ENCODE measurements at places on chromosomes 11 and 22.

- no peak for DNase-seq
Observed at GRCh38 chr11:34192481-34193401, 87.3 kb downstream of the NAT10 start.

DNA sequence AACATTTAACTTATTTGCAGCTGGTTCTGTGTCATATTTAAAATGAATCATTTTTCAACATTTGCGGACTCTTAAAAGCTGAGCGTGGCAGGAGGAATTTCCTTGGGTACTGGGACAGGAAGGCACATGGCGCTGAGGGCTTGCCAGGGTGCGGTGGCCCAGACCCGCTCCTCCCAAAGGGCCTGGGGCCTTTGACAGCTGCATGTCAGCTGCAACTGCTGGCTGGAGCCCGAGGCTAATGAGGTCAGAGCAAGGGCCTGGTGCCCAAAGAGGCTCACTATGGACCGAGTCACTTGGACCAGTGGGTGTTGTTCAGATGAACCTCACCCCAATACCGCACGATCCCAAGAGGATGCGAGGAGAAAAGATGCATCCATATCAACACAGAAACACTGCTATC, 326.9 kb downstream of the CTTN start:
- no peak for DNase-seq

DNA sequence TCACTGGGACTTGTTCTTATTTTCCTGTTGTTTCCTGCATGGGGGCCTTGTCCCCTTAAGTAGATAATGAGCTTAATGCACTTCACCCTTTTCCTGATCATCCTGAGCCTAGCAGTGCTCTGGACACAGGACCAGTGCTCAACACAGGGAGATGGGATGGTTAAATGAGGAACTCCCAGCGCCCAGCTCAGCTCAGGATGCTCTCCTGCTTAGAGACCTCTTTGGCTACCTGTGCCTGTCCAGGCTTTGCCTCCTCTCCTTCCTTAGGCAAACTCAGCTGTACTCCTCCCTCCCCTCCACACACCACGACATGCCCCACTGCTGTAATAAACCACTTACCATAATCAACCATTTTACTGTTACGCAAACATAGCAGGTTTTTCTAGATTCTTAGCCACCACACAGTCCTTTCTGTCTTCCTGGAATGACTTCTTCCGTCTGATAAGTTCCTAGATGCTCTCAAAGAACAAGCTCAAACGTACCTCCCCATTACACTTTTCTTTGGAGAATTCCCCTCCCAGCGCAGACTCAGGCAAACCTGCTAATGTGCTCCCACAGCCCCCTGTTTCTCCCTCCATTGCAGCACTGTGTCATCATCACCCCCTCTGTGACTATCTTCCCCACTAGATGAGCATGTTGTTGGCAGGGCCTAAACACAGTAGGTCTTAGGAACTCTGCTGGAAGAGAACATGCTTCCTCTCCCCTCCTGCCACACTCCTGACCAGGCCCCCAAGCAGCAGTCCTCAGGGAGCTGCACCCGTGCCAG, 113.6 kb downstream of the MICAL2 start:
- DNase-seq = no peak

GRCh38 chr22:36497910-36498665, 8.8 kb downstream of the FOXRED2 start:
- no peak for DNase-seq

- DNase-seq = no peak
Observed at GRCh38 chr11:76077575-76078150, 128.6 kb downstream of the WNT11 start.

DNA sequence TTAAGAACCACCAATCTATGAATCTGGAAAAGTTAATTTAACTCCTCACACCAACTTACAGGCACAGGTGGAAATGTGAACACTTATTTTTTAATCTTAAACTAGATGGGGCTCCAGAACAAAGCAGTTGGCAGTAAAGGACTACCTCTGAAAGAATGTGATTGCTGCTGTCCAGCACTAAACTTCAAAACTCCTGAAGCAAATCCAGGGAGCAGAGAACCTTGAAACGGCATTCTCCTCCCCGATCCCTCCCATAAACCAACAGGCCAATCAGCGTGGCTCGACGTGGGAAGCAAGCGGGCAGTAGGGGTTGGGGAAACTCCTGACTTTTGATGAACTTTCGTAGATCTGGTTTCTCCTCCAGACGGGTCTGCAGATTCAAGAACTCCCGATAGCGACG, 5.0 kb downstream of the SNX19 start:
- no peak for DNase-seq

- DNase-seq = no peak
Observed at GRCh38 chr11:43532041-43532440, 148.5 kb upstream of the HSD17B12 start.

DNA sequence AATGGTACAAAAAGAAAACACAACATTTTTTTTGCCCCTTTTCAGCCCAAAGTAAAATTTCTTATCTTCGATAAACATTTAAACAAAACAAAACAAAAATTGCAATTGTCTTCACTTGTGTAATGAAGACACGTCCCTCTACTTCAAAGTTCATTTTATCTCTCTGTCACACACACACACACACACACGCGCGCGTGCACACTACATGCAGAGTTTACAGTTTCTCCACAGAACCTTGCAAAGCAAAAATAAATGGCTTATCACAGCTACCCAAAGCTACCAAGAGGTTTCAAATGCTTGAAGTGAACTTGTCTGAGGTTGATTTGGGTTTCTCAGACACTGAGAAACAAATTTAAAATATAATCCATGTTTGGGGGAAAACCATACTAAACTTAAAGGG, 72.3 kb downstream of the ETS1 start:
- no peak for DNase-seq

GRCh38 chr22:39367035-39367434, 17.2 kb downstream of the SYNGR1 start:
- no peak for DNase-seq

DNA sequence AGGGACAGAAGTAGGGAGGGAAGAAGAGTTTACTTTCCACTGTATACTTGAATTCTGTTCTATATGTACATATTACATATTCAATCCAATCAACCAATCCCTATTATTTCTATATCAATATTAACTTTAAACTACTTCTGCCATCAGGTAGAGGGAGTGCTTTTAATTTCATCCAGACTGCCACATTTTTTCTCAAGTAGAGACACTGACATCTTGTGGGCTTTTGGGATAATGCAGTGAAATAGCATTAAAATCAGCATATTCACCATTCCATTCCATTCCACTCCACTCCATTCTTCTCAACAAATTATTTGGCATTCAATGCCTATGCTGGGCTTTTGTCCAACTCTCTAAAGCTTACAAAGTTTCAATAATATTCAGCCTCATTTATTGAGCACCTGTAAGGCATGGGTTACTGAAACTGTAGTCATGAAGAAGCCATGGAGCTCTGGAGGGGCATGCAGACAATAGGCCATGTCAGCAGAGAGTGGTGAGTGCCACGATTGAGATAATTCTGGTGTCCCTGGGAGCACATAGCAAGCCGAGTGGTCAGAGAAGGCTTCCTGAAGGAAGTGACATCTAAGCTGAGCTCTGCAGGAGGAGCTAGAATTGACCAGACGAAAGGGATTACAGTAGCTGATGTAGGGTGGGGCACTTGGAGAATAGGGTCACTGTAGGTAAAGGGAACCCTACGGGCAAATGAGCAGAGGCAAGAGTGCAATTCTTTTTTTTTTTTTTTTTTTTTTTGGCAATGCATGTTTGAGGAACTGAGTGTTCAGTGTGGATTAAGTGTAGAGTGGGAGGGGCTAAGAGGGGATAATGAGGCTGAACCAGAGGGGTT, 12.8 kb upstream of the CLPB start:
- DNase-seq = no peak

DNA sequence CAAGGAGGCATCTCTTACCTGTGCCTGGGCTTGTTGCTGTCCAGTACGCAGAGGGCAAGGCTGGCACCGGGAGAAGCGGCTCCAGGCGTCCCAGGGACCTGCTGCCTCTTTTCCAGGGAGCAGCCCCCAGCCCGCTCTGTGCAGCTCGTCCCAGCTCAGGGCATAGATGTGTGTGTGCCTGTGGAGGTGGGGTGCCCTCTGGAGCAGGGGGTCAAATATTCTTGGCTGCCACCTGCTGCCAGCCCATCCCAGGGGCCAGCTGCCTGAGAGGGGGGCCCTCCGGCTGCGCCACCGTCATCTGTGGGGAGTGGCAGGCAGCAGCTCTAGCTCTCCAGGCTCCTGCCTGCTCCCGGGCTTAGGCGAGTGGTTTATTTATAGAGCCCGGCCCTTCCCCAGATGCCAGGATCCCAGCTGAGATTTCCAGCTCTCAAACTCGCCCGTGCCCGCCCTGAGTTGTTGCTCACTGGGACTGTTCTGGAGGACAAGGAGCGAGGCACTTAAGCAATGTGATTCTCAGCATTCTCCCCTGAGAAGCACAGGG, 87.5 kb downstream of the RTL6 start:
- no peak for DNase-seq

GRCh38 chr11:109960831-109961230, 132.4 kb upstream of the ZC3H12C start:
- DNase-seq = no peak

GRCh38 chr22:20000246-20001081, 16.2 kb downstream of the ARVCF start:
- no peak for DNase-seq

- DNase-seq = no peak
Observed at GRCh38 chr11:71388637-71389235, 59.5 kb downstream of the DHCR7 start.

GRCh38 chr11:35845860-35846259, 98.0 kb upstream of the LDLRAD3 start:
- no peak for DNase-seq

GRCh38 chr11:68828155-68828931, 13.4 kb downstream of the CPT1A start:
- DNase-seq = no peak

DNA sequence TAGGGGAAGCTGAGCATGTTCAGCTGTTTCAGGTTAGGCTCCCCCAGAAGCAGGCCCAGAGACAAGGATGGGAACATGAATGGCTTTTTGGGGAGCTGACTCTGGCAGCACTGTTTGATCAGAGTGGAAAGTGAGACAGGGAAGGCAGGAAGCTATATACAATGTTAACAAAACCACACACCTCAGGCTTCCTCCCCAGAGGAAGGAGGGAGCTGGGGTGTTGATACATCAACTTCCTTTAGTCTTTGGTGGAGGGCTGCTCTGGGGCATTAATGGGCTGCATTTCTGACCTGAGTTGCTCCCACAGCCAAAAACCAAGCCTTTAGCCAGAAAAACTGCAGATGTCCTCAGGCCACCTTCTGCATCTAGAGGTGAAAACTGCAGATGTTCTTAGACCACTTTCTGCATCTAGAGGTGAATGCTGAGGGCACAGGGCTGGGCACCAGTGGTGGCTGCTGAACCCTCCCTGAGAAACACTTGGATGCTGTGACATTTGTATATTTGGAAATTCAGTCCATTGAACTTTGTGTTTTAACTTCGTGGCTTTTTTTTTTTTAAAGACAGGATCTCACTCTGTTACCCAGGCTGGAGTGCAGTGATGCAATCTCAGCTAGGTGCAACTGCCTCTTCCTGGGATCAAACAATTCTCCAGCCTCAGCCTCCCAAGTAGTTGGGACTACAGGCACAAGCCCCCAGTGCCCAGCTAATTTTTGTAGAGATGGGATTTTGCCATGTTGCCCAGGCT, 49.9 kb downstream of the KIAA1671 start:
- DNase-seq = no peak

- no peak for DNase-seq
Observed at GRCh38 chr22:38959590-38959989, 2.2 kb downstream of the APOBEC3A start.

DNA sequence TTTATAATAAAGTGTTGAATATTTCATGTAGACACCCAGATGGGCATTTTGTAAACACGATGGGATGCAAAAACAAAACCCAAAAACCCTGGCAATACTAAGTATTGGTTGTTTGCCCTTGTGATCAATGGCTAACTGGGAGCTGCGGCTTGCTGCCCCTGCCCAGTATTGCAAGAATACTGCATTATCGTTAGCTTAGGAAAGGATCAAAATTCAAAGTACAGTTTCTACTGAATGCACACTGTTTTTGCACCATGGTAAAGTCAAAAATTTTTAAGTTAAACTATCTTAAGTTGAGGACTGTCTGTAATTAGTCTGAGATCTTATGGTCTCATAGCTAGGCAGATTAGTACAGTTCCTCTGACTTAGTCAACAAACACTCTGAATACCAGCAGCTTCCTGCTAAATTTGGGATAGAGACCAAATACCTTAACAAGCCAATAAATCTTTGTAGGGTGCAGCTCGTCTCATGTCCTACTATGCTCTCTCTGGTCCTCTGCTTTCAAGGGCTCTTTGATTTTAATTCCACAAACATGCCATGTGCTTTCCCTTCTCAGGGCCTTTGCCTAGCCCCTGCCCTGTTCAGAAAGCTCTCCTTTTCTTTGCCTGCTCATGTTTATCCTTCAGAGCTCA, 4.0 kb downstream of the CCDC90B start:
- no peak for DNase-seq

GRCh38 chr22:42929838-42930155, 72.7 kb upstream of the ARFGAP3 start:
- no peak for DNase-seq

DNA sequence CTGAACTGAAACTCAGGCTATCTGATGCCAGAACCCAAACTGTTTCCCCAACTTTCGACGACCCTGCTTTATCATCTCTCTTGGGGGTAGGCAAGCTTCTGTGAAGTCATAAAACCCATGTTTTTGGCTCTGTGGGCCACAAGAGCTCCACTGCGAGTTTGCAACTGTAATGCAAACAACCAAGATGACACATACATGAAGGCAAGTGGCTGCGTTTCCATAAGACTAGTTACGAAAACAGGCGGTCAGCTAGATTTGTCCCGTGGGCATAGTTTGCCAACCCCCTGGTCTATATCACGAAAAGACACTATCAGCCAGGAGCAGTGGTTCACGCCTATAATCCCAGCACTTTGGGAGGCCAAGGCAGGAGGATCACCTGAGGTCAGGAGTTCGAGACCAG, 37.5 kb downstream of the TPST2 start:
- DNase-seq = no peak

DNA sequence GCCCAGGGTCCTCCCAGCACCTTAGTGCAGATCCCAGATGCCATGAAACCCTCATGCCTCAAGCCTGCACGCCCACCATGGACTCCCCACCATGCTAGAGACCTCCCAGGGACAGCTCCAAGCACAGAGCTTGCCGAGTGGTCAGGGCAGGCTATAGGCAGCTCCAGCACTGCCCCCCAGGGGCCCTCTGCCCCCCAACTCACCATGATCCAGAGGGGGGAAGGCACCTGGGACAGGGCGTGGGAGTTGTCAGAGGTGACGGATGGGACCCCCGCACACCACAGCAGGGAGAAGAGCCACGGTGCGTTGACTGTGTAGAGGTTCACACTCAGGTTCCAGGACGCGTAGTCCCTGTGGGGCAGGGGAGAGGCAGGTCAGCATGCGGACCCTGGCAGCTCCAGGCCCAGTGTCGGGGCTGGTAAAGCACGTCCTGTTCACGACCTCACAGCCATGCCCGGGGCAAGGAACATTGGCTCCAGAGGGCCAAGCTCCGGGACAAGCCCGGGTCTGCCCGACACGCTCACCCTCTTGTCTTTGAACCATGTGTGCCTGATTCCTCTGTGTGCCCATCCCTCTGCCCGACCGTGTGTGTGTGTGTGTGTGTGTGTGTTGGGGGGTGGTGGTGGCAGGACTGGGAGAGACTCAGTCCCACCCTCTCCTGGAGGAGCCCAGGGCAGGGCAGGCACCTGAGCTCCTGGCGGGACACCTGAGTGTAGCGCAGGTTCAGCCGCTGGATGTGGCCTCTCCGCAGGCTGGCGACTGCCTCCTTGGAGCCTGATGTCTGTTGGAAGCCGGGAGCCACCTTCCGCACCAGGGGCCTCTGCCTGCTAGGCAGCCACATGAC, 8.2 kb upstream of the KLHL35 start:
- no peak for DNase-seq

- no peak for DNase-seq
Observed at GRCh38 chr22:42961810-42962209, 53.1 kb downstream of the PACSIN2 start.

GRCh38 chr11:119295178-119295577, 21.8 kb downstream of the MCAM start:
- no peak for DNase-seq
